ENCODE measurements at places on chromosomes 4 and X.
A peak's percentile ranks its signal among the peaks of the same experiment; 100 is the strongest.

DNA sequence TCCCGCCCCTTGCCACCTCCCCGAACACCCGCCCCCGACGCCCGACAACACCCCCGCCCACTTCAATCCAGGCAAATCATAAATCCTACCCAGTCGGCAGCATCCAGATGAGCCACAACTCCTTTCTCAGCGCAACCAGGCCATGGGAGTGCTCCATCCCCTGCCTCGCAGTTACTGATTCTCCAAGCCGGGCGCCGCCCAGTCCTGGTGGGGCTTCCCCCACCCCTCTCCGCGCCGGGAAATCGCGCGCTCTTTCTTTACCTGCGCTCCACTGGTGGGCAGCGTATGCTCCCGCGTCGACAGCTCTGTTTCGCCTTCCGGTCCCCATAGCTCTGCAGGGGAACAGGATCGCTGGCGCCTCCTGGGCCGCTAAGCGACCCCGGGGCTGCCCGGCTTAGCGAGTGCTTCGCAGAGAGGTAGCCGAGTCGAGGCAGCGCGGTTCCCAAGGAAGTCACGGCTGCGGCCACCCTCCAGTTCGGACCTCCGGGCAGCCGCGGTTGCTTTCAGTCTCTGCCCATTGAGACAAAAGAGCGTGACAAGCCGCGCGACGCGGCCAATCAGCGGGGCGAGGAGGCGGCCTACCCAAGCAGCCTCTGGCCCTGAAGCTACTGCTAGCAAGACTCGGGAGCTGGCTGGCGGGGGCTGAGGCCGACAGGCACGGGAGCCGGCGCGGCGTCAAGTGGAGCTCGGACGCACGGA lies 43.7 kb upstream of the TMSB15B start:
- DNase-seq: peak; percentile 57

DNA sequence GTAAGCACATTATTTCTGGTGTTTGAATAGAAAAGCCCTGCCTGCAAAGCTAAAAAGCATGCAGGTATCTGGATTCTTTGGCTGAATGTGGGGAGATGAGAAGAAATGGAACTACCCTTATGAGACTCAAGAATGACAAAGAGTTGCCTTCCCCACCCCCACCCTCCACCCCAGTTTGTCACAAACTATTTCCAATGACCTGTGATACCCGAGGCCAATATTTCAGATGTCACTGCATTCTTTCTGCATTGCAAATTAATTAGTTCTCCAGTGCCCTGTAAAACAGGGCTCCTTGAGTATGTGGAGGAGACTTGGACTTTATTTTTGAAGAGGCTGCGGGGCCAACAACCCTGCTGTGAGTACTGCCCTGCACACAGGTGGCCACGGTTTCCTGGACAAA lies 116.4 kb downstream of the ZNF827 start:
- no peak for DNase-seq

GRCh38 chr4:111506706-111507105 lies 638.5 kb upstream of the FAM241A start:
- no peak for DNase-seq

DNA sequence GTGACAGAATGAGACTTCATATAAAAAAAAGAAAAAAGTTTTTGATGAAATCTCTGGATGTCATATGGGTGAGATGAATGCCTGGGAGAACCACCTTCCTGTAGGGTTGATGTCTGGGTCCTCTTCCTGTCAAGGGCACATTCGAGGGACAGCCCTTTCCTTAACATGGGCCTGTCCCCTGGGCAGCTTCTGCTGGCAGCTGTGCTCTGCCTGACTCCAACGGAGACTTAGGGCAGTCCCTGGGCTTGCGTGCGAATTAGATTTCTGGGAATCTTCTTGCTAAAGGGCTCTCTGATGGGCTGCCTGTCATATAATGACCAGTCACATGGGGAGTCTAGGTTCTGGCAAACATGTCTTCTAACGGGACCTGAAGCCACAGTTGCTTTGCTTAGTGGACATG lies 40.7 kb downstream of the TNIP2 start:
- no peak for DNase-seq

DNA sequence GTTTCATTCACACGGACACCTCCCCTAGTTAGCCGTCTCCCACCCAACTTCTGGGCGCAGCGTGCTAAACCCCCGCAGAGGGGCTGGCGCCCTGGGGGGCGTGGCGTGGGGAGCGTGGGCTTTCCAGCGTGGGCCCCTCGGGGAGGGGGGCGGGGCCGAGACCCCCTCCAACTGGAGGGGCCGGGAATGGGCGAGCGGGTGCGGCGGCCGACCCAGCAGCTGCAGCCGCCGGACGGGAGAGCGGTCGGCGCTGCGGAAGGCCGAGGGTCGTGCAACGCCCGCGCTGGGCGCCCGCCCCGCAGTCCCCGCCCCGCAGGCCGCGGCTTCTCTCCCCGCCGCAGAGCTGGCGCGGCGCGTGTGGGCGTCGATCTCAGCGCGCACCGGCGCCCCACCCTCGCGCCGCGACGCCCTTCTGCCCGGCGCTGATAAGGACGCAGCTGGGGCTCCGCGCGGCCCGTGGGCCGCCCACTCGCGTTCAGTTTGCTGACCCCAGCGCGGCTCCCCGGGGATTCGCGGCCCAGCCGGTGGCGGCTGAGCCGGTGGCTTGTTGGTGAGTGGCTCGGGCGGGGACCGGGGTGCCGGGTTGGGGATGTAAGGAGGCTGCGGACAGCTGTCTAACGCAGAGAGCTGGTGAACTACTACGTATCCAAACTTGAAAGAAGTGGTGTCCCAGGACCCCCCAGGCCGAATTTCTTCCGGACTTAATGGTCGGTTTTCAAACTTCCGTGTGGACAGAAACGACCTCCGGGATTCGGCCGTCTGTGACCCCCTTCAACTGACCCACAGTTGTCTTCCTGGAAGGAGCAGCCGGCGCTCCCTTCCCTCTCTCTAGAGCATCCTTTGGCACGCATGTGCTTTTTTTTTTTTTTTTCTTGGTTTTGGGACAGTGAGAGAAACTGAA lies 1.5 kb downstream of the FHDC1 start:
- peak; percentile 25 for DNase-seq

DNA sequence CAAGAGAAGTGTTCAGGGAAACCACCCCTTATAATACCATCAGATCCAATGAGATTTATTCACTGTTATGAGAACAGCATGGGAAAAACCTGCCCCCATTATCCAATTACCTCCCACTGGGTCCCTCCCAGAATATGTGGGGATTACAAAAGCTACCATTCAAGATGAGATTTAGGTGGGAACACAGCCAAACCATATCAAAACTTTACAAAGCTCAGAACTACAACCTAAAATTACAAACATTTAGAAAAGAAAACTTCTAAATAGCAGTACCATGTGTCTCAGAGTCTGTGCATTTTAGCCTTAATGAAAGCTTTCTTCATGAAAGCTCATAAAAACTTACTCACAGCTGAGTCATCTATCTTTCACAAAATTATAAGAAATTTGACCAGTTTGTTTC lies 1442.8 kb upstream of the PCDH7 start:
- no peak for DNase-seq

DNA sequence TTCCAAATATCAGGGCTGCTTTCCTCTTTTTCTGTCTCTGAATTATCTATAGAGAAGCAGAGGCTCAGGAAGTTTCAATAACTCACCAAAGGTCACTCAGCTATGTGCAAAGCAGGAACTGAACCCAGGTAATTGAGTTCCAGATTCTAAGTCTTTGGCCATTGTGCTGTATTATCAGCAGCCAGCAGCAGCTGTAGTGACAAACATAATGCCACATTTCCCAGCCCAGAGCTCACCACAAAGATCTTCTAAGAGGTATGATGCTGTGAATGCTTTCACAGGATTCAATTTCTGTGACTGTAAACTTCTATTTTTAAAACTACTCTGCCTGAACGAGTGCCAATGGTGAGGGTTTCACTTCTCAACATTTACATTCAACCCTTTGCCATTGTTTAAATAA lies 56.4 kb downstream of the SPOCK3 start:
- DNase-seq: no peak

DNA sequence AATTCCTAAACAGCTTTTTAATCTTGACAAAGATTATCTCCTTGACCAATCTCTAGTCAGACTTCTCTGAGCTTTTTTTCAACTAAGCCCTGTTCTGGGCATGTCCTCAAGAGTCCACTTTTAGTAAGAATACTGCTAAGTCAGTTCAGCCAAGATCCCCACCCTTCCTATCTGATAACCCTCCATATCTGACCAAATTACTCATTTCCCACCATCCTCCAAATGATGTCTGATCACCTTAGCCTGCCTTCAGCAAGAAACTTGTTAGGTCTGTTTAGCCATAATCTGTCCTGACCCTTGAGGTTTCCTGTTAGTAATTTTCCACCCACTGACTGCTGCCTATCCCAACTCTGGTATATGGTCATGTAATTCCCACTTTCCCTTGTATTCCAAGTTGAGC lies 65.2 kb downstream of the FAM13A start:
- no peak for DNase-seq

- DNase-seq: no peak
Measured at GRCh38 chrX:94524867-94525266, 850.9 kb downstream of the FAM133A start.

DNA sequence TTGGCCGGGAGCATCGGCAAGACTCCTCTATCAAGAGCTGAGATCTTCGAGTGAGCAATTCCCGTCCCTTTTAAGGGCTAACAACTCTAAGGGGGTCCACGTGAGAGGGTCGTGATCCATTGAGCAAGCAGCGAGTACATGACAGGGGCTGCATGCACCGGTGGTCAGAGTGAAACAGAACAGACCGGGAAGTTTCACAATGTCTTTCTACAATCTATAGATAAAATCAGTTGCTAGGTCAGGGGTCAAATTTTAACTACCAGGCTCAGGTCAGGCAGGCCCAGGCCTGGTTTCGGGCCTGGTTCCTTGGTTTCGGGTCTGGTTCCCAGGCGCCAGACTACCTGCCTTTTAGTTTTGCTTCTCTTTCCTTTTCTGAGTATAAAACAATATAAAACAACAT lies 160.1 kb downstream of the PTCHD1 start:
- no peak for DNase-seq

DNA sequence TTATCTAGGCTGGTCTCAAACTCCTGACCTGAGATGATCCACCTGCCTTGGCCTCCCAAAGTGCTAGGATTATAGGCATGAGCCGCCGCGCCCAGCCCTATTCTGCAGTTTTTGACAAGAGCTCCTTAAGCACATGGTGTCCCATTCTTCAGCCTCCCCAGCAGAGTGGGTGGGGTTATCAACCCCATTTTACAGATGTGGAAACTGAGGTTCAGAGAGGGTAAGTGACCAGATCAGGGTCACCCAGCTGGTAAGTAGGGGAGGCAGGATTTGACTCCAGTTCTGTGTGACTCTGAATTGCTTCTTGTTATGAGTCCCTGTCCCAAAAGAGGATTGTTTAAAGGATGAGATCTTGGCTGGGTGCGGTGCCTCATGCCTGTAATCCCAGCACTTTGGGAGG lies 14.5 kb downstream of the MAN2B2 start:
- no peak for DNase-seq

GRCh38 chrX:57930051-57930450 lies 19.8 kb upstream of the ZXDA start:
- no peak for DNase-seq

- DNase-seq: no peak
Measured at GRCh38 chr4:181845617-181846016, 397.6 kb upstream of the TENM3 start.

DNA sequence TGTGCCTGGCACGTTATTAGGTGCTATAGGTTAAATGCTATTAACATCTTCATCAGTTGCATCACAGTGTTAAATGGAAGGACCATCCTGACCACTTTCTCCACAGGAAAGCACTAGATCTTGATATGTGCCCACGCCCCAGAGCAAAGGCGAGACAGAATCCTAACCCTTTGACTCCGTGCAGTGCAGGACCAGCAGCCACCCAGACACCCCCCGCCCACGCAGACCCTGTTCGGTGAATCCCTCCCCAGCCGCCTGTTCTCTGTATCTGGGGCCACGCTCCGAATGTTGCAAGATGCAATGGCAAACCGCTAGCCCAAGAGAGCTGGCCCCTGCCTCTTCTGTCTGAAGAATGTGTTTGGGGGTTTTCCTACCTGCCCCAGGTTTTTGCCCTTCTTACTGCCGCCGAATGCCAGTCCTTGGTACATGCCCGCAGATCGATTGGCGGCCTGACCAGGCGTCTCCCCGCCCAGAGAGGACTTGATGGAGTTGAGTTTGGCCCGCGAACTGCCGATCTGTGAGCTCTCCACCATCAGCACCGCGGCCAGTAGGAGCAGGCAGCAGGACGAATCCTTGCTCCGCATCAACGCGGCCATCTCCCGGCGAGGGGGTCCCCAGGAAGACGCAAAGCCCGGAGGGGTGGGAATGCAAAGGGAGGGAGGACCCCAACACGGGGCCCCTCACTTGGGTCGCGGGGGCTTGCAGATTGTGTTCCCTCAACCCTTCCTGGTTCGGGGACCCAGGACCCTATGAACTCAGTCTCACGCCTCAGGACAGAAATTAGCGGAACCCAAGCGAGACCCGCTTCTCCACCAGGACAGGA lies 906 bp downstream of the DKK2 start:
- DNase-seq: no peak

DNA sequence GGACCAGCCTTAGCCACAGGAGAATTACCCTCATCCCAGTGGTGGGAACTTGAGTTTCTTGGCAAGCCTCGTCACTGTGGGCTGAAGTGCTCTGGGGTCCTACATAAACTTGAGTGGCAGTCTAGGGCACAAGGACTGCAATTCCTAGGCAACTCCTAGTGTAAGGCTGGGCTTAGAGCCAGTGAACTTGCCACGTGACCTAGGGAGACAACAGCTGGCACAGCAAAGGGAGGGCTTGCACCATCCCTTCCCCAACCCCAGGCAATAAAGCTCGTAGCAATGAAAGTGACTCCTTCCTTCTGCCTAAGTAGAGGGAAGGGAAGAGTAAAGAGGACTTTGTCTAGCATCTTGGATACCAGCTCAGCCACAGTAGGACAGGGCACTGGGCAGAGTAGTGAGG lies 81.8 kb downstream of the TEX11 start:
- DNase-seq: no peak

DNA sequence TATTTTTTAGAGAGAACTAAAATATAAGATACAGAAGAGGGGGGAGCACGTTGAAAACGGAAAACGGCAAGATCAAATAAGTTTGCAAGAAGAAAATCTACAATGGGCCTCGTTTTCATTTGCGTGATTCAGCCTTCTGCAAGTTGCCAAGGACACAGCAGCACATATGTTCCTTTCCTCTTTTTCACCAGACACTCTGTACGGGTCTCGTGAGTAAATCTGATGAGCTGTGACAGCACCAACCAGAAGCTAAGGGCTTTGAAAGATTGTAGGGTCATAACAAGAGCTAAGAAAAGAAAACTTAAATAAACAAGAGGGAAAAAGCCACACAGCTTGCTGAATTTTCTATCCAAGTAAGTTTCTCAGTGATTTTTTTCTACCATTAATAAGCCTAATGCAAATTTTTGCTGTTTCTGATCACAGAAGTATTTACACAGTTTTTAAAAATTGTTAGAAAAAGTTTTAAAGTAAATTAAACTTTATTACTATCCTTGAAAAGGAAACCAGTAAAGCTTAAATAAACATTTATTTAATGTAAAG lies 63.4 kb downstream of the SCML2 start:
- DNase-seq: no peak

DNA sequence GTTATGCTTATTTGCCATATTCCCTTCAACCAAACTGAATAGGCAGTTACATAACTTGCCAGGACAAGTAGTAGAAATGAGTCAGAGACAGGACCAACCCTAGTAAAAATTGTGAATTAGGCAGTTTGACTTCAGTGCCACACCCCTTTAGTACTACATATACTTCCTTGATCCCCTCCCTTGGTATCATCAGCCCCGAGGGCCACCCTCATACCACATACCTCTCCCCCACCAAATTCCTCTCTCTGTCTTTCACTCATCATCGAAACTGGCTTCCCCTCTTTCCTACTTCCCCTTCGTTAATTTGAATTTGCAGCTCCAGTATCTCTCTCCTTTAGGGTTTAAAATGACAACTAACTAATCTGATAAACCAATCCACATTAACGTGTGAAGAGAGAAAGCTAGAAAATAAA lies 7.9 kb upstream of the PTPN13 start:
- DNase-seq: no peak

- no peak for DNase-seq
Measured at GRCh38 chr4:101083131-101083530, 264.2 kb downstream of the PPP3CA start.
